EH (cell line): ENCODE measurements at places on chromosomes 12 and 14.

GRCh38 chr12:131138638-131139362 is 185.1 kb downstream of the ADGRD1 start:
- no peak for DNase-seq

- no peak for DNase-seq
Measured at GRCh38 chr12:89661706-89662330, 46.8 kb downstream of the ATP2B1 start.

GRCh38 chr14:20331053-20331613 is 1.9 kb downstream of the CCNB1IP1 start:
- DNase-seq: no peak

GRCh38 chr14:30608533-30609006 is 13.5 kb upstream of the SCFD1 start:
- DNase-seq: peak; percentile 69

- DNase-seq: peak; percentile 42
Measured at GRCh38 chr14:24483604-24484252, 24.3 kb downstream of the CMA1 start.

GRCh38 chr14:40199101-40199500 is 766.9 kb upstream of the FBXO33 start:
- no peak for DNase-seq

DNA sequence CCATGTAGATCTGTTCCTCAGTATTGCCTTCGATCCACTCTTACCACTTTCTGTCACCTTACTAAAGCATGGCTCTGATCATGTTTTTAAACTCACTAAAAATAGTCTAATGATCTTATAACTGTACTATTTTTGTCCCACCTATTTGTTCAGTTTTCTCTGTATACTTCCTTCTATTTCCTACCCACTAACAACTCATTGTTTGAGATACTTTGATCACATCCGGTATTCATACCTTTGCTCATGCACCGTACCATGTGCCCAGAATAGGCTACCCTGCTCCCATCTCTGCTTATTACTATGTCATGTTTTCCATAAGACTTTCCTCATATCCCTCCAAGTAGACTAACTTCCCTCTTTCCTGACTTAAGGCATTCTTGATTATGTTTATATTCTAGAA is 128.6 kb downstream of the MED13L start:
- no peak for DNase-seq

DNA sequence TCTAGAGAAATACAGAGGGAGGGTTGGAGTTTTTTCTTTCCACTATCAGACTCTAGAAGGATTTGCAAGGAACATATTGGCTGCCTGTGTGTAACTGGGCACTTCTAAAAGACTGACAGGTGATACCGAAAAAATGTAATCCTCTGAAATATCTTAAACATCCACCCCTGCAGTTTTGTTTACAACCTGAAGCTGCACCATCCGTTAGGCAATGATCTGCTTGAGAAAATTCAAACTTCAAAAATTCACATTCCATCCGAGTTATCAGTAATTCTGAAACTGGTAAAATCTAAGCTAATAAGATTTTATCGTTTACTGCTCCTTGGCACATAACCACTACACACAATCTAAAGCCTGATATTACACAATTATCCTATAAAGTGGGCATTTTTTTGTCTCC is 528.6 kb downstream of the FUT8 start:
- DNase-seq: no peak

DNA sequence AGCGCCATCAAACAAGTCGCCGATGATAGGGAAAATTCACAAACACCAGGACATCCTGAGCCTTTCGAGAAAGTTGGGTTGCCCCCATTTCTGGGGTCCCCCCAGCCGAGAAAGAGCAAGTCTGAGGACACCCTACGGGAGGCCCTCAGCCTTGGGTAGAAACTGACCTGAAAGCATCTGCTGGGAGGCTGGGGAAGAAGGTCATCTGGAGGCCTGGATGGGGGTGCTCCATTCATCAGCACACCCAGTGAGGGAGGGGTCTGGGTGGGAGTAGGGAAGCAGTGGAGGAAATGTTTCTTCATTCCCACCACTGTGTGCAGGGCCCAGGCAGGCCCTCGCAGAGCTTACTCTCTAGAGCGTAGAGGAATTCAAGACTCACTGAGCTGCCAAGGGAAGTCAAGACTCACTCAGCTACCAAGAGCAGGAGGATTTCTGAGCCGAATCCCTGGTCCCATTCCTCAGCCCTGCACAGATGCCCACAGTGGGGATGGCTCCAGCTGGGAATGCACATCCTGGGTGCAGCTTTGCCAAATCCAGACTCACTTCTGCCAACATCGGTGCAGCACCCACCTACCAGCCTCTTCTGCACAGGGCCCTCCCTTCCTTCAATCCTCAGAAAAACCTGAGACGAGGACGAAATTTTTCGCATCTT is 38.1 kb downstream of the DIO3 start:
- no peak for DNase-seq

DNA sequence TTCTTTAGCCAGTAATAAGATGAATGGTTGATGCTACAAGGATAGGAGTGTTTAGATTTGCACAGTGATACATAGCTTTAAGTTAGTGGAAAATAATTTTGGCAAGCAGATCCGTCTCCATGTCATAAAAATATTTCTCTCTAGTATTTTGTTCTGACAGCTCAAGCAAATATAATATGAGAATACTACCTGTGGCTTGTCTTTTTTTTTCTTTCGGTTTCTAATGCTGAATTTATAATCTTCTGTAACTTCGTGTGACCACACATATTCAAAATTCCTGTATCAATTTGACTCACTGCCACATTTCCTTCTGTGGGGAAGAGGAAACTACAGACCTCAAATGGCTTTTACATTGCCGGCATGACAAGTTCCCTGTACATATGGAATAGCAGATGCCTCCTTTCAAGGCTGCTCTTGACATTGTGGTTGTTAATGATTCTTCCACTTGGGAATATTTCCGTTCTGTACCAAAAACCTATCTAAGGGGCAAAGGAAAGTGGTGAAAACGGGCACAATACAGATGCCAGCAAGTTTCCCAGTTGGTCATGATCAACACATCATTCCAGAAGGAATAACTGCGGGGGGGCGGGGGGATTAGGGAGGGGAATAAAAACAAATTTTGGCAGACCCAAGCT is 103.6 kb upstream of the CCDC91 start:
- DNase-seq: peak; percentile 25
